ENCODE measurements at places on chromosomes 1 and 21. TPM values are rescaled to one million over a fixed set of nuclear protein-coding genes. Genes with fewer than 3 reads are reported as not detected.

Gene MATN1
- polyA plus RNA-seq: not detected

Gene ADORA3
- polyA plus RNA-seq: 1.2 TPM

- DNase-seq: no peak
These were observed 19.8 kb downstream of the SPRTN start for GRCh38 chr1:231357831-231358354.

Gene KCNC4
- polyA plus RNA-seq: 3.1 TPM

Gene CREB3L4
- 4.8 TPM for polyA plus RNA-seq

Gene KCNA2
- 0.08 TPM for polyA plus RNA-seq

GRCh38 chr21:40433538-40433937, 413.4 kb downstream of the DSCAM start:
- no peak for DNase-seq

DNA sequence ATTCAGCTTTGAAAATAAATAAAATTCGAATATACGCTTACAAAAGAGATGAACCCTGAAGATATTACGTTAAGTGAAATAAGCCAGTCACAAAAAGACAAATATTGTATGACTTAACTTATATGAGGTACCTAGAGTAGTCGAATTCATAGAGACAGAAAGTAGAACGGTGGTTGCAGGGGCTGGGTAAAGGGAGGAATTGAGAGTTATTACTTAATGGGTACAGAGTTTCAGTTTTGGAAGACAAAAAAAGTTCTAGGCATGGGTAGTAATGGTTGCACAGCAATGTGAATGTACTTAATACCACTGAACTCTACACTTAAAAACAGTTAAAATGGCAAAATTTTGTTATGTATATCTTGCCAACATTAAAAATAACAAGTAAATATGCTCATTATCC, 48.6 kb upstream of the ZNHIT6 start:
- DNase-seq: no peak

Gene GPR3
- polyA plus RNA-seq: 3.7 TPM

Measured in heart left ventricle (tissue), 16 donors.